Germinal center (tissue), 1 donor: ENCODE measurements at places on chromosomes 1 and 21.

GRCh38 chr21:31847761-31848160 lies 25.1 kb upstream of the HUNK start:
- DNase-seq: no peak

DNA sequence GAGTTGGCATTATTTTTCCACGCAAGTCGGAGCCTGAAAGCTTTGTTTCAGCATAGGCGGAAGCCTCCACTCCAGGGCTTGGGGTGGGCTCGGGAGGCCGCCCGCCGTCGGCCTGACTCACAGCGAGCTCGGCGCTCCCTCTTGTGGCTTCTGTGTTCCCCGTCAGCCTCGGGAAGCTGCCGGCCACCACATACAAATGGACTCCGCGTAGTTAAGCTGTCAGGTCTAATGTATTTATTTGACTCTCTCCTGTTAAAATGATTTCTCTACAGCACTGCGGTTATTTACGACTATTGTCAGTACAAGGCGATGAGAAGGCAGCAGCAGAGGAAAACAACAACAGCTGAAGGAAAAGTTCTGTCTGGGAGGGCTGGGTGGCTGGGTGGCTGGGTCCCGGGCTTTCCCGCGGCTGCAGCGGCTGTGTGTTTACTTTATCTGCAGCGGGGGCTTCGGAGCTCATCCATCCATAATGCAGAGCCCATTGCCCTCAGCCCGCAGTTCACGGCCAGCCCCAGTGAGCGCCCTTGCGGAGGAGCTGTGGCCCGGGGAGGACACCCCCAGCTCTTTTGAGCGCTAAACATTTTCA lies 375.7 kb upstream of the CAMK1G start:
- DNase-seq: peak; percentile 17

DNA sequence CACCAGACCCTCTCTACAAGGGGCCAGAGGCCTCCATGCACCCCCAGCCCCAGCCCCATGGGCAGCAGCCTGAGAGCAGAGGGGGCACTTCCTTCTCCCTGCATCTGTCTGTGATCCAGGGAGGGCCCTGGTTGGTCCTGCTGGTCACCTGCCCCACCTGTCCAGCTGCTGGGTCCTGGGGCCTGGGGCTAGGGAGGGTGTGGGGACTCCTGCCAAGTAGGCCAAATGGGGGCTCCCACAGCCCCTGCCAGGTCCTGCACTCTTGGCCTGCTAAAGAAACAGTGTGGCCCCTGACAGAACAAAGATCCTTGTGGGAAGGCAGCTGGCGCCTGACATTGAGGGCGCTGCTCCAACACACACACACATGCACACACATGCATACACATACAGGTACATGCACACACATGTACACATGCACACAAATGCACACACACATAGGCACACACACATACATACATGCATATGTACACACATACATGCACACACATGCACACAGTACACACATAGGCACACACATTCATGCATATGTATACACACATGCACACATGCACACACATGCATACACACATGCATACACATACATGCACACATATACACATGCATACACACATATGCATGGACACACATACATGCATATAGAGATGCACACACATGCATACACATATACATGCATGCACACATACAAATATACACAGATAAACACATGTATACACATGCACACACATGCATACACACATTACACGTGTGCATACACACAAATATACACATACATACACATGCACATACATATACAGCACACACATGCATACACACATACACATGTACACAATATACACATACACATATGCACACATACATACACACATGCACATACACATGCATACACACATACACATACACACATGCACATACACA lies 49.9 kb downstream of the TRPM2 start:
- DNase-seq: no peak

DNA sequence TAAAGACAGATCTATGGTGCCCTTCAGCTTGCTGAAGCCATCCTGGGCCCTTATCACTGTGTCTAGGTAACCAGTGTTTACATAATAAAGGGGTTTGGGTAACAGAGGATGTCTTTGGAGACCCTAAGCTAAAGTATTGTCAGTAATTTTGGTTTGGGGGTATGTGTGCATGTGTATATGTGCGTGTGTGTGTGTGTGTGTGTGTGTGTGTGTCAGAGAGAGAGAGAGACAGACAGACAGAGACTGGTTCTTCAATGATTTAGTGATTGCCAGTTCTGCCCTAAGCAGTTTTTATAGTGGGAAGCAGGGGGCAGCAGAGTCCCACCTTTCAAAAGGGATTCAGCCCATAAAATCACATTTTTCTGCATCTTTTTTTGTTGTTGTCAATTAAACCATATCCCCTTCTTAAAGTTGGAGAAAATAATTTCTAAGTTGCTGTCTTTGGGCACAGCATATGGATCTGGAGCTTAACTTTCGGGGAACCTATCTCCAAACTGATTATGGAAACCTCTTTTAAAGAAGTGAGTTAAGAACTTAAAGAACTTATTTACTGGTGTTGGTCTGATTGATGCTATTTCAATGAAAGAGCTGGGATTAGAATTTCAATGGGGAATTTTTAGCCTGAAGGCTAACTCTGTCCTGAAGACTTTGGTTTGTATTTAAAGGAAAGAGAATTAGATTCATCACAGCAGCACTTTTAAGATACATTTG lies 51.1 kb downstream of the ZNF326 start:
- peak; percentile 16 for DNase-seq

DNA sequence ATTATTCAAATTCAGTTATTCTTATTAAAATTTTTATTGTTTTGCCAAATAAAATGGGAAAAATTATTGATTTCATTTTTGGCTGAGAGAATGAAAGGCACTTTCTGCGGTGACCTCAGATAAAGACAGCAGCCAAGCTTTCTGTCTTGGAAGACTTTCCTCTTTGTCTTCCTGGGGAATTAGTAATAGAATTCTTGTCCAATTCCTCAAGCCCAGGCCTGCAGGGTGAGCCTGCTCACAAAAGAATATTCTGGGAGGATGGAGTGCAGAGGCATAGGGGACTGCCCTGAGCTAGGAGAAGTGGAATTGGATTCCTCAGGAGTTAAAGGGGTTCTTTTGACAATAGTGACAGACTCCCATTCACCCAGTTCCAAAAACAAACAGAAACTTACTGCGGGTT lies 614.5 kb upstream of the ADGRL2 start:
- no peak for DNase-seq

GRCh38 chr1:44700573-44700972 lies 26.1 kb downstream of the ARMH1 start:
- no peak for DNase-seq

DNA sequence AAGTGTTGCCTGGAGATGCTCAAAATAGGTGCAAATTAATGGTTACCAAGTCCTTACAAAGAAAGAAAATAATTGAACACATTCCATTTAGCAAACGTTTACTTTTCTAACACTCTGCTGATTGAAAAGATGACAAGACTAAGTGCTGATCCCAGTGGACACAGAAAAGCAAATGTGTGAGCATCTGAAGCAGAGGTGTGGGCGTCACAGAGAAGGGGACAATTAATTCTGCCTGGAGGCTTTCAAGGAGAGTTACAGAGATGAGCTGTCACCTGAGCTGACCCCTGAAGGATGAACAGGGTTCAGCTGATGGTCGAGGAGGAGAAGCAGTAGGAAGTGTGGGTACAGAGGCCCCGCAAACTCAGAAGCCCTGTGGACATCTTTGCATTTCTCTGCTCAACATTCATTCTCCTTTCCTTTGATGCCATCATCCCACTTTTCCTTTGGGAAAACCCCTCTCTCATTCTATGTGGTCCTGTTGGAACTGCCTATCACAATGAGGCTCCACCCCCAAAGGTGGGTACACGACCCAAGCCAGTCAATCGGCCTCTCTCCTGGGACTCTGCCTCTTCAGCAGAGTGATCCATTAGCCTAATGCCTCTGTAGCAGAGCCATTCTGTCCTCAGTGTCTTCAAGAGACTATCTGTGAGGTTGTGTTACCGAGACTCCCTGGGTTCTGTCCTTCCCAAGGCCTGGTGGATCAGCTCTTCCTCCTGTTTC lies 17.2 kb upstream of the PLA2G2E start:
- DNase-seq: no peak

DNA sequence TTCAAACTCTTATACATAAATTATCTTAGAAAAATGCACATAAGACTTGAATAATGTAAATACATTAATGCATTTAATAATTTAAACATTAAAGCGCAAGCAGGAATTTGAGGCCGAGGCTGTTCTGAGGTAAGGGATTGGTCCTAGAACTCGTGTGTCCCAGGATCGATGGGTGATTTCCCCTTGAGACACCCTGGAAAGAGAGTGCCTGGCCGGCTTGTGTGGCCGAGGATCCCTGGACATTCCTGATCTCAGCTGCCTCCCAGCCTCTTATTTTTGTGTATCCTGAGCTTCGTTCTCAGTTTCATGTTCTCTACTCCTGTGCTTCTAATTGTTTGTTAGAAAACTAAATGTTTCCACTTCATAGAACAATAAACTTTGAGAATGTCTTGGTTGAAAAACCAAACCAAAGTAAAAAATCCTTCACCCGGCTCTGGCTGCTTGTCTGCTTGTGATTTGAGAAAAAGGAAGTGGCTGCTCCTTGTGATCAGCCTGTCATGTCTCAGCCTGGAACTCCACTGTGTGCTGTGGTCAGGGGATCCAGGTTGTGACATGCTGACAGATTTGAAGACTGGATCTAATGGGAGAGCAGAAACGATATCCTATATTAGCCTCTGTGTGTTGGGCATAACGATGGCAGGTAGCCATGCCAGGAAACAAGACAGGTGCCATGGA lies 40.7 kb downstream of the PEX14 start:
- no peak for DNase-seq

GRCh38 chr1:91381844-91382243 lies 22.8 kb downstream of the HFM1 start:
- DNase-seq: no peak

DNA sequence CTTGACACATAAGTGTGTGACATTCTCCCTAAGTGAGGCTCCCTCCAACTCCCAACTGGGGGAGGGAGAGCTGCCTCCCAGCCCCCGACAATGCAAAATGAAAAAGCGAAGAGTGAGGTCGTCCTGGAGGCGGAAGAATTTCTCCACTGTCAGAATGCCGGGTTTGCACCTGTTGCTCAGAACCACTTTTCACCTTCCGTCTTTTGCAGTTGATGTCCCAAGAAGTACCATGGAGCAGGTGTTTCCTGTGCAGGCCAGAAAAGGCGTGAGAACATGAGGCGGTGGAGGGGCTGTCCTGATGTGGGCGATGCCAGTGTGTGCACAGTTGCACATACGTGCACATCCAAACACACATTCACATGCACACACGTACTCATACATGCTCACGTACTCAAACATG lies 158.6 kb upstream of the AJAP1 start:
- DNase-seq: no peak
